Astrocyte of the cerebellum (primary cell): ENCODE measurements at places on chromosomes 2 and 18.

GRCh38 chr2:96258166-96259022, 7.4 kb downstream of the TMEM127 start:
- DNase-seq = no peak

DNA sequence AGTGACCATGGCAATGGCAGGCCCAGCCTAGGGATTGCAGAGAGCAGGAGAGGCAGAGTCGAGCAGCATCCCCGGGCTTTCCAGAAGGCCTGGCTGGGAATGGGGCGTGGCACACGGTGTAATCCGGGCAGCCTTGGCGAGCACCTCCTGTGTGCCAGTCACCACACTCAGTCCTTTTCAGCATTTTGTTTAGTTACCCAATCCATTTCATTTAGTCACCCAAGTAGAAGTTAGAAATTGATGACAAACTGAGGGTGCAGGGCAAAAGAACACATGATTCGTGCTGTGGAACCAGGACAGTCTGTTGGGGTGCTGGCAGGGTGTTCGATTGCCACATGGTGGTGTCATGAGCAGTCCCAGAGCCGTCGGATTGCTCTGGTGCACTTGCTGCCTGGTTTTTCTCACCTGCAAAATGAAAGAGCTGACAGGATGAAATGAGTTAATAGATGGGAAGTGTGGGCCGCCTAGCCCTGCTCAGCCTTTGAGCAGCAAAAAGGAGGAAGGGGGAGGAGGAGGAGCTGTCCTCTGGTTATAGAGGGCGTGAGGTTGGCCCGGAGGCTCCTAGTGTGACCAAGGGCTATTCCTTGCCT, 299.4 kb downstream of the AGAP1 start:
- no peak for DNase-seq

GRCh38 chr2:65620524-65620923, 188.1 kb upstream of the SPRED2 start:
- no peak for DNase-seq

DNA sequence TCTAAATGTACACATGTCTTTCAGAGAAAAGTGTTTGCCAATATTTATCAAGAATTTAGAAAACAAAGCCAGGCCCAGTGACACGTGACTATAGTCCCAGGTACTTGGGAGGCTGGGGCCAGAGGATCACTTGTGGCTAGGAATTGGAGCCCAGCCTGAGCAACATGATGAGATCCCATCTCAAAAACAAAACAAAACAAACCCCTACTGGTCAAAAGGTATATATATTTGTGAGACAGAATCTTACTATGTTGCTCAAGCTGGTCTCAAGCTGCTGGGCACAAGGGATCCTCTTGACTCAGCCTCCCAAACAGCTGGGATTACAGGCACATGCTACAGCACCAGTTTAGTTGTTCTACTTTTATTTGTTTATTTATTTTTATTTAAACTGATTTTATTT, 79.2 kb downstream of the ZDBF2 start:
- DNase-seq = no peak

GRCh38 chr2:53903011-53903410, 43.2 kb upstream of the GPR75 start:
- no peak for DNase-seq

DNA sequence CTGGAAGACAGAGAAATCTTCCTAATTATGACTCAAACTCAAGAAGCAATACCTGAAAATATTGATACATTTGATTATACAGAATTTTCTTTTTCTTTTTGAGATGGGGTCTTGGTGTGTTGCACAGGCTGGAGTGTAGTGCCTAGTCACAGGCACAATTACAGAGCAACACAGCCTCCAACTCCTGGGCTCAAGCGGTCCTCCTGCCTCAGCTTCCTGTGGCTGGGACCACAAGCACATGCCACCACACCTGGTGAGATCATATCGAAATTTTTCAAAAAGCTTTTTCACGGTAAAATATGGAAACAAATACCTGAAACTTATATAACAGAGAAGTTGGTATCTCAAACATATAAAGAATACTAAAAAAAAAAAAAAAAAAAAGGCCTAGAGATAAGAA, 27.9 kb downstream of the TGFBRAP1 start:
- DNase-seq = no peak

DNA sequence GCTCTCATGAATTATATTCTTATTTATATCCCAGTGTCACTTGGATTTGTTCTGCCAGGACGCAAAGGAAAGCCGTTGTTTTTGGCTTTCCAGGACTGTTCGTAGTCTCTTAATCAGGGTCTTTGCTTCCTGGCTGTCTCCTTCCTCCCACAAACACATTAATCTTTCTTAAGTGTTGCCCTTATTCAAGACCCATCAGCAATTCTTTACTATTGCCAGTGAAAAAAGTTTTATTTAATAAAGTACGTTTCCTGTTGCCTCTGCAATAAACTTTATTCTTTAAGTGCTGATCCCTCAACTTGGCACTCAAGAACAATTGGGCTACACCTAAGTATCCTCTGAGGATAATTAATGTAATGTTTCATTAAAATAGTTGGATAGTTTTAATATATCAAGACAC, 68.3 kb upstream of the CYP20A1 start:
- no peak for DNase-seq

- no peak for DNase-seq
Measured at GRCh38 chr2:210899131-210899530, 342.7 kb downstream of the CPS1 start.

- no peak for DNase-seq
Measured at GRCh38 chr2:222707102-222707688, 35.7 kb downstream of the MOGAT1 start.

DNA sequence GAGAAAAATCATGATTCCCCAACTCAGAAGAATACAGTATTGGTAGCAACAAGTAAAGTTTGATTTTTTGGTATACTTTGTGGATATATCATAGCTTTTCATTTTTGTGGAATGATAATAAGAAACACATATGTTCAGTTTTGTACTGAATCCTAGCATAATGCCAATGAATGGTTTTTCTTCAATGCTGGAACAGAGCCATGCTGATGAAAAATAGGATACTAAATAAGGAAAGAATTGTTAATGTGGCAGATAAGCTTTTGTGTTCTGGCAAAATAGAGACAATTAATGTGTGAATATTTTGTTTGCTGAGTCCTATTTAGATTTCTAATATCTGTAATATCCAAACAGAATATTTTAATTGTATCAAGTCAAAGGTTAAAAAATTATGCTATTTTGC, 21.9 kb downstream of the CD28 start:
- DNase-seq = no peak

GRCh38 chr2:15846626-15847025, 93.7 kb upstream of the MYCN start:
- DNase-seq = no peak

DNA sequence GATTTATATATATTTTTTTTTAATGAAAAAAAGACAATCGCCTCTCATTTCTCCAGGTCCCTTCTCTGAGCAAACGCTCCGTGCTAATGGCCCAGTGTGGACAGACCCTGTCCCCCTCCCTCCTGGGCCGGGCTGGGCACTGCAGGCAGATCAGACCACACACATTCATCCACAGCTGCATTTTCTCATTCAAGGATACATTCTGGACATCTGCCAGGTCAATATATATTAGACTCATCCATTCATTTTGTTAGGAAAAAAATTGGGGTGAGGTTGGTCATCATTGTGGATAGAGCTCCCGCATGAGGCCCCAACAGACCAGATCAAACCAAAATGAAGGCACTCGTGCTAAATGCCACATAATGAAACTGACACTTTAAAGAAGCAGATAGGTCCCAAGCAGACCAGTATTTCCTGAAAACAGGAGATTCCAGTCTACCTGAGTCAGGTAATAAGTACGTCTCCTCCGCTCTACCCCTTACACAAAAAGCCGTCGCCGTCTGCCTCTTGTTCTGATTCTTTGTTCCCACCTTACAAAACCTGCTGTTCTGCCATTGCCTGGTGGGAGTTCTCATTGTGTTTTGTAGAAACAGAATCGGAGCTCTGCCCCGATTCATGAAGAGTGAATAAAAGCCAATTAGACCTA, 15.4 kb upstream of the OTOS start:
- no peak for DNase-seq

- DNase-seq = no peak
Measured at GRCh38 chr2:188720811-188721605, 253.2 kb upstream of the COL3A1 start.

DNA sequence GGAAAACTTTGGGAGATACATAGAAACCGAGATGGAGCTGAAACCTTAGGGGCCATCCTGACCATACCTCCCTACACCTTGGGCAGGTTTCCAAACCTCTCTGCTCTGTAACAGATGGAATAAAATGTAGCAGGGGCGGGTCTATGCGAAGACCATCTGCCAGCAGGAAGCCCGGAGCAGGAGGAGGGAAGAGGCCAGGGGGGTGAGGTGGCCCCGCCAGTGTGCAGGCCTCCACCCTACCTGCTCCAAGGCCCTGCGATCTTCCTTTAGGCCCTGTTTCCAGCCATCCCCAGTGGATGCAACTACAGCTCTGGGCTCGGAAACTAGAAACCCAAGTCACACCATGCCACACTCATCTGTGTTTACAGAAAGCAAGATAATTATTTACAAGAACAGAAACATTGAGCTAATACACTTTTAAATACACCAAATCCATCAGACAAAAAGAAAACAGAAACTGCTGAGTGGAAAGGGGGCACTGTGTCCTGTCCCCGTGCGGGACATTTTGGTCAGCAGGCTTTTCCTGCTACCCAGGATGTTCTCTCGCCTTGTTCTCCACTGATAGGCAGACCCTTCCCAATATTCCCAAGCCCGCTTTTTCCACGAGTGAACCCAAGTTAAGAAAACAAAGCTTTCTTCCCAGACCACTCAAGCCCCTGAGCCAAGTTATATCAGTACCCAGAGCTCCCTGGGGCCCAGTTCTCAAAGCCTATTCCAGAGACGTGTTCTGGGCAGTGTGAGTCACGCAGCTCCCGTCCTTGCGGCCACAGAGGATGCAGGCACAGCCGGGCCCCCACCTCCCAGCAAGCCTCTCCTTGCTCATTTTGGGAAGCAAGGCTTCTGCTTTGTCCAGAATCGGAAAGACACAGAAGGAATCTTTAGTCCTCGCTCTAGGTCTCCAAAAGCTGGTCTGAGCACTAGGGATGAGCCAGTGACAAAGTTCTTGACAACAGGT, 17.3 kb downstream of the CIB4 start:
- no peak for DNase-seq

DNA sequence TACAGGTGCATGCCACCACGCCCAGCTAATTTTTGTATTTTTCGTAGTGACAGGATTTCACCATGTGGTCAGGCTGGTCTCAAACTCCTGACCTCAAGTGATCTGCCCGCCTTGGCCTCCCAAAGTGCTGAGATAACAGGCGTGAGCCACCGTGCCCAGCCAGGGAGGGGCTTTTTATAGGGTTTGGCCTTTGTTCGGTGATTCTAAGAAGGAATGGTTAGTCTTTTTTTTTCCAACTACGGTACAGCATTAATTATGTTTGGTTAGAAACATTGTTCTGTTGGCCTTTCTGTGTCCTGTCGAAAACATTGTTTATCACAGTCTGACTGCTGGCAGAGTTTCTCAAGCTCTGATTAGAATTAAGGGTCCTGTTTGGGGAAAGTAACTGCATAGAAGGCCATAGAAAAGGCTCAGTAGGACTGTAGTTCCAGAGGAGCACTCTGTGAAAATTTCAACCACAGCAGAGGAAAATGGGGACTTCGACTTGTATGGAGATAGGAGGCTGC, 19.3 kb upstream of the SMCHD1 start:
- DNase-seq = no peak

DNA sequence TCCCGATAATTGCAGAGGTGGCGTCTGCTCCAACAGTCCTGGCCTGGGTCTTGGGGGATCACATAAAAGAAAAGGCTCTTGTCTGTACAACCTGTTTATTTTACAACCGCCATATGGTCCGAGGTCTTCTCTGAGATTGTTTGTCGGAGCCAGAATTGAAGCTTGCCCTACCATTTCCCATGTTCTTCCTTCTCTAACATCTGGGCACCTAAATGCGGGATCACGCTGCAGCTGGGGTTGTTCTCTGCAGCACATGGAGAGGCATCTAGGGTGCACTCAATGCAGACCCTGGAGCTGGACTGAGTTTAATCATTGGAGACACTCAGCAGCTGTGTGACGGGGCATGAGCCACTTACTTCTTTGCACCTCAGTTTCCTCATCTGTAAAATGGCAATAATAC, 107.7 kb downstream of the ACKR3 start:
- no peak for DNase-seq

DNA sequence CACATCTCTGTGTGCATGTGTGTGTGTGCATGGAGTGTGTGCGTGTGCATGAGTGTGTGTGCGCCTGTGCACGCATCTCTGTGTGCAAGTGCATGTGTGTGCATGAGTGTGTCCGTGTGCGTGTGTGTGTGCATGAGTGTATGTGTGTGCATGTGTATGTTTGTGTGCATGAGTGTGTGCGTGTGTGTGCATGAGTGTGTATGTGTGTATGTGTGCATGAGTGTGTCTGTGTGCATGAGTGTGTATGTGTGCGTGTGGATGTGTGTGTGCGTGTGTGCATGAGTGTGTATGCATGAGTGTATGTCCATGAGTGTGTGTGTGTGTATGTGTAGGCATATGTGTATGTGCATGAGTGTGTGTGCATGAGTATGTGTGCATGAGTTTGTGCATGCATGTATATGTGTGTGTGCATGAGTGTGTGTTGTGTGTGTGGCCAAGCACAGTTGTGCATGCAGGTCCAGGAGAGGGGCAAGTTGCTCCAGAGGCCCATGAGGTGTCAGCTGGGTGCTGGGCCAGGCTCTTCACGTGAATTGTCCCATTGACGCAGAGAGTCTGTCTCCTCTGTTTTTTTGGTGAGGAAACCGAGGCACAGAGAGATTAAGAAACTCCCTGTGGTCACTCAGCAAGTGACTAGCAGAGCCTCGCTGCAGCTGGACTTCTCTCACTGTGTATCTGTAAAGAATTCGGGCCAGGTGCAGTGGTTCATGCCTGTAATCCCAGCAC, 75.5 kb downstream of the ASB1 start:
- DNase-seq = no peak

DNA sequence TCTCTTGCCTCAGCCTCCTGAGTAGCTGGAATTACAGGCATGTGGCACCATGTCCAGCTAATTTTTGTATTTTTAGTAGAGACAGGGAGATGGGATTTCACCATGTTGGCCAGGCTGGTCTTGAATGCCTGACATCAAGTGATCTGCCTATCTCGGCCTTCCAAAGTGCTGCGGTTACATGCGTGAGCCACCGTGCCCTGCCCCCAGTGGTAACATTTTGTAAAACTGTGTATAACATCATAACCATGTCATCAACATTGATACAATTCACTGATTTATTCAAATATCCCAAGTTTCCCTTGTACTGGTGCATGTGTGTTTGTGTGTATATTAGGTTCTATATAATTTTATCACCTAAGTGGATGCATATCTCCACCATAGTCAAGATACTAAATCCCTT, 70.0 kb downstream of the PDCL3 start:
- DNase-seq = no peak

GRCh38 chr18:54358495-54359040, 862 bp downstream of the C18orf54 start:
- no peak for DNase-seq
